ENCODE measurements at places on chromosomes 1 and 21.

GRCh38 chr1:208990456-208990855 lies 593.1 kb upstream of the CAMK1G start:
- DNase-seq, result no peak

GRCh38 chr21:32279377-32279680 lies 480 bp upstream of the MIS18A start:
- DNase-seq, result no peak

DNA sequence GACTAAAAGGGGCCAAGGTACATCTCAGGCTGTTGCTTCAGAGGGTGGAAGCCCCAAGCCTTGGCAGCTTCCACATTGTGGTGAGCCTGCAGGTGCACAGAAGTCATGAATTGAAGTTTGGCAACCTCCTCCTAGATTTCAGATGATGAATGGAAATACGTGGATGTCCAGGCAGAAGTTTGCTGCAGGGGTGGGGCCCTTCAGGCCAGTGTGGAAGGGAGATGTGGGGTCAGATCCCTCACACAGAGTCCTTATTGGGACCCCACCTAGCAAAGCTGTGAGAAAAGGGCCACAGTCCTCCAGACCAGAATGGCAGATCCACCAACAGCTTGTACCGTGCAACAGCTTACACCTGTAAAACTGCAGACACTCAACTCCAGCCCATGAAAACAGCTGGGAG lies 67.4 kb upstream of the PTGS2 start:
- no peak for DNase-seq

- DNase-seq, result no peak
These were observed 13.6 kb upstream of the SYT6 start for GRCh38 chr1:114167226-114167625.

- peak; percentile 29 for DNase-seq
These were observed 7.6 kb downstream of the CDKN2C start for GRCh38 chr1:50977575-50978143.

DNA sequence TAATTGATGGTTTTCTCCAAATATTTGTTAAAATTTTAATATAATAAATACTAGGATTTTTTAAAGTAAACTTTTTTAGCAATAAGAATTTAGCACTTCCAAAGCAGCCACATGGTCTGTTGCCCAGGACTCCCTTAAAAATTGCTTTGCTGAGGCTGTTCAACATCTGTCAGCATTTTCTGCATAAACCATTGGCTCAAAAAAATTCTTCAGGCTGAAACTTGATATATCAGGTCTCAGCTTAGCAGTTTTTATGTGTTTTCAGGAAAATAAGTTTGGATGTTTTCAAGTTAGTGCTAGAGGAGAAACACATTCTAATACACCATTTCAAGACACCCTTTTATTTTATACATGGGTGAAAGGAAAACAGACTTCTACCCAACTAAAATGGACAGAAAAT lies 69.1 kb upstream of the C1orf105 start:
- DNase-seq, result no peak

DNA sequence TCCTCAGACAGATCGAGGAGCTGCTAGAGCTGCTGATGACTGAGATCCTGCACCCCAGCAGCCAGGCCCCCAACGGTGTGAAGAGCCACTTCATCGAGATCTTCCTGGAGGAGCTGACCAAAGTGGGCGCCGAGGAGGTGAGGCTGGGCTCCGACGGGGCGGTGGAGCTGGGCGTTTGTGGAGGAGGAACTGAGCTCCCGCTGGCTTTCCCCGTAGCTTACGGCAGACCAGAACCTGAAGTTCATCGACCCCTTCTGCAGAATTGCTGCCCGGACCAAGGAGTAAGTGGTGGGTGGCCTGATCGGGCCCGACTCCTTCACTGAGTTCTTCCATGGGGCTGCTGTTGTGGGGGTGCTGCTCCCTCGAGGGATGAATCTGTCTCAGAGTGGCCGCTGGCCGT lies 8.0 kb downstream of the RRP1 start:
- no peak for DNase-seq

GRCh38 chr1:201272799-201273198 lies 10.5 kb upstream of the PKP1 start:
- DNase-seq, result no peak

- DNase-seq, result no peak
These were observed 138.2 kb downstream of the SDCCAG8 start for GRCh38 chr1:243394066-243394465.

DNA sequence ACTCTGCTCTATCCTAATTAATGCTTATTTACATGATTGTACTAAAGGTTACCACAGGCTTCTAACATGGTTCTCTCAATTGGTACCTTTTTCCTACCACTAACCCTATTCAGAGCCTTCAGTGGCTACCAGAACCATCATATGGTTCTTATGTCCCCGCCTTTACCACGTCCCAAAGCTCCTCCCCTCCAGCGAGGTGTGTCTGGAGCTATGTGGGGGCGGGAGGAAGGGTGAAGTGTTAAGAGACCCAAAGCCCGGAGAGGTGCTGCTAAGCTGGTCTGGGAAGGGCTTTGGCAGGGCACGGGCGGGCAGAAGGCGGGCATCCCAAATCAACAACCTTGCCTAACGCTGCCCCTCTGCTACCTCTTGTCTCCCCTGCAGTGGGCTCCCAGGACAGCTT lies 10.0 kb downstream of the SPATA46 start:
- DNase-seq, result no peak

DNA sequence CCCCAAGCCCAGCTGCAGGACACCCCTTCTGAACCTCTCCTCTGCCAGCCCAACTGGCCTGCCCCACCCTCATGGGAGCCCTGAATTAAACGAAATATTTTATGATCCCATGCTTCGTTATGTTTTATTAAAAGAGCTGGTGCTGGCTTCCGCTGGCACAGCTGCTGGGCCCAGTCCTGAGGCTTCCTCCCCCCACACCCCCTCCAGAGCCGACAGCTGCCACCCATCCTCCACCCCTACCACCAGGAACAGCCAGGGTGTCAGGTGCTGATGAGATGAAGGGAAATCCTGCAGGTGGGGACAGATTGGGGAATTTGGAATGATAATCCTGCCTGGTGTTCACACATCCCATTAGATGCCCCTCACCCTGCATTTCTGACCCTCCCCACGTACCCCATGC lies 19.0 kb downstream of the IGSF21 start:
- no peak for DNase-seq

- no peak for DNase-seq
These were observed 87.7 kb downstream of the NPHP4 start for GRCh38 chr1:5904551-5904950.

DNA sequence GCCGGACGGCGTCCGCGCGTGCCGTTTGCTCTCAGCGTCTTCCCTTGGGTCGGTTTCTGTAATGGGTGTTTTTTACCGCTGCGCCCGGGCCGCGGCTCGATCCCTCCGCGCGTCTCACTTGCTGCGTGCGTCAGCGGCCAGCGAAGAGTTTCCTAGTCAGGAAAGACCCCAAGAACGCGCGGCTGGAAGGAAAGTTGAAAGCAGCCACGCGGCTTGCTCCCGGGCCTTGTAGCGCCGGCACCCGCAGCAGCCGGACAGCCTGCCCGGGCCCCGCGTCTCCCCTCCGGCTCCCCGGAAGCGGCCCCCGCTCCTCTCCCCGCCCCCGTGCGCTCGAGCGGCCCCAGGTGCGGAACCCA lies 159.8 kb downstream of the RUNX1 start:
- no peak for DNase-seq

DNA sequence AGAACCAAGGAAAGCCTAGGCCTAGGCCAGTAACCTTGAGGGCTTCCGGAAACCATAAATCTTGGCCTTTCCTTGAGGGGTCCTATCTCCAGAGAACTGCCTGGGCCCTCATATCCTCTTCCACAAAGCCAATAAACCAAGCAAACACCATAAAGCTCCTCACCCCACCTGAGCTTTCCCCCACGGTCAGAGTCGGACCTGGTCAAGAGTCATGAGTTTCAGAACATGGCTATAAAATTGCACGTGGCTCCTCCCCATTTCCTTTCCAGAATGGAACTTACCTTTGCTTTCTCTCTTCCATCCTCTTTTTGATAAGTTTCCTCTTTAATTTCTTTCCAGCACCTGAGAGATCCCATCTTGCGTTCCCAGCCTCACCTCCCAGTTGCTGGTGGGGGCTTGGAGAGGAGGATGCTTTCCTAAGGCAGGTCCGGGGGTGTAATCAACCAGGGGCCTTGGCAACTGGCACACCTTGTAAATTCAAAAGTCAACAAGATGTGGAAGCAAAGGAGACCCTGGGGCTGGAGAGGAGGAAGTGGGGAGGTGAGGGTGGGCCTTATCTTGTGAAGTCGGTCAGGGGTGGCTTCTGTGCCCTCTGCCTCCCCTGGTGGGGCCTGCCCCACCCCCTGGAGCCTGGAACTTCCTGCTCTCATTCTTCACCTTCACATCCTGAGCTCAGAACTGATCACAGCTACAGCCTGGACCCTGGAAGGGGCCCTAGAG lies 259.9 kb downstream of the FOXD2 start:
- DNase-seq, result no peak

- no peak for DNase-seq
These were observed 95.6 kb downstream of the ASH1L start for GRCh38 chr1:155466996-155467395.

DNA sequence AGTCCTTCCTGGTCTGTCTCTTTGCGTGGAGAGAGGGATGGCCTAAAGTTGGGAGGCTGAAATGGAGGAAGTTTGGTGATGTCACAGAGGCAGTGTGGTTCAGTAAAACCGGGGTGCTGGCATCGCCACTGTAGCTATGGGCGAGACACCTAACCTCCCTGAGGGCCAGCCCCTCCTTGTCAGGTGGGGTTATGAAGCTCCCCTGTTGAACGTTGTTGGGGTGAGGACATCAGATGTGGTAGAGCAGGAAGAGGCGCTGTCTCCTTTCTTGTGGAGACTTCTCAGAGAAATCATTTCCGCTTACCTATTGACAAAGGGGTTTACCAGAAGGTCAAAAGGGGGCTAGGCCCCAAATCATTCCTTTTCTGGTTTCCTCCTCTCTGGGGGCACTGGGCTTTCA lies 294.7 kb downstream of the SIPA1L2 start:
- DNase-seq, result no peak
